A375 (cell line): ENCODE measurements at places on chromosomes 2 and 18. TPM values are rescaled to one million over a fixed set of nuclear protein-coding genes. Genes with fewer than 3 reads are reported as not detected.

Gene PAX3
- total RNA-seq, result 17.3 and 21.6 TPM in 2 replicates

Gene IHH
- not detected in 2 replicates for total RNA-seq

Gene GPR155
- total RNA-seq, result 0.30 and 0.72 TPM in 2 replicates

Gene ADGRF3
- total RNA-seq, result 2.1 TPM in 1 of 2 replicates, not detected in the other

Gene ZNF142
- total RNA-seq, result 12.0 and 13.4 TPM in 2 replicates

Gene DPP4
- total RNA-seq, result 0.05 TPM in 1 of 2 replicates, not detected in the other

Gene CABLES1
- 6.8 and 13.3 TPM in 2 replicates for total RNA-seq

Gene VWA3B
- total RNA-seq, result not detected in 2 replicates

Gene MARCHF4
- total RNA-seq, result 1.4 and 1.5 TPM in 2 replicates

Gene IL1RL2
- not detected in 2 replicates for total RNA-seq

Gene MYO3B
- not detected in 2 replicates for total RNA-seq

Gene ERFE
- 11.2 and 14.8 TPM in 2 replicates for total RNA-seq

Gene CDKL4
- 0.19 TPM in 1 of 2 replicates, not detected in the other for total RNA-seq

Gene LRRFIP1
- total RNA-seq, result 53.3 and 53.9 TPM in 2 replicates

Gene SERPINB12
- total RNA-seq, result not detected in 2 replicates

Gene NEU2
- not detected in 2 replicates for total RNA-seq

Gene CGREF1
- total RNA-seq, result 19.0 and 23.2 TPM in 2 replicates
